NCI-H526 treated with DMSO at 0.1 percent for 48 hours (cell line): ENCODE measurements at places on chromosomes 4 and X.

DNA sequence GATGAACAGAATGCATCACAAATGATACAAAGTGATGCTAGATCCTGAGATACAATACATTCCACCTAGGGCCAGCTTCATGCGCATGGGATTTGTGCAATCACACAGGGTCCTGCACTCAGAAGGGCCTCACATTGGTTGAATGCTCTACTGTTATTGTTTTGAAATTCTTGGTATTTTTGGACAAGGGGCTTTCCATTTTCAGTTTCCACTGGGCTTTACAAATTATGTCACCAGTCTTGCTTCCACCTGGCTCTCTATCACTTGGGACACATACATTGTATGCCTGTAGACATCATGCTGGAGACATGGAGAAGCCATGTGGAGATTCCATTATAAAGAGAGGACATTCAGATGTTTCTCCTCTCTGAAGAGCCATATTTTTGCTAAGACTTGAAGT lies 155.8 kb downstream of the NAA11 start:
- no peak for DNase-seq

- no peak for DNase-seq
Observed at GRCh38 chr4:54268151-54268550, 39.1 kb downstream of the PDGFRA start.

- no peak for DNase-seq
Observed at GRCh38 chrX:23766650-23767551, 16.1 kb upstream of the SAT1 start.

DNA sequence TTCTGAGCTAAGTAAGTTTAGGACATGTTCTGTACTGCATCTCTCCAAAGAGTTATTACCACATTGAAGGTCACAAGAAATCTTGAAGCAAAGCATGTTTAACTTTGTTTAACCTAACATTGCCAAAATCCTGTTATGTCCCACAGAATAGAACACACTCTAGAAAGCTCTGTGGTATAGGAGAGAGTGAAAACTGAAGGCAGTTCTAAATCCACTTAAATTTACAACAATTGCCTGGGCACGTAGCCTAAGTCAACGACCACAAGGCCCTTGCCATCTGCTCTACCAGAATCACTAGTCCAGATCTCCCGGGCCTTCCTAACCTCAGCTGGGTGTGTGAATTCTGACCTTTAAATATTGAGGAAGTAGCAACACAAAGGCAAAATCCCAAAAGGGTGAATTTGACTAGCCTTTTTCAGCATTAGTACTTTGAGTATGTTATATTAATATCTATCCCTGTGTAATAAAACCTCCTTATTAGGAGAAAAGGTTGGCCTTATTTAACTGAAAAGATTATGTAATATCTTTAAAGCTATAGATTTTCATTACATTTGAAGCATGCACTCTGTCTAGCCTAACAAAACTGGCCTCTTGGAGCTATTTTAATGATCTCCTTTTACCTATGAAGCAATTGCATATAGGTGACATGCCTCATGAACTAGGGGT lies 4.5 kb upstream of the MAML3 start:
- DNase-seq: no peak
